ENCODE measurements at places on chromosomes 5 and 9. TPM values are rescaled to one million over a fixed set of nuclear protein-coding genes. Genes with fewer than 3 reads are reported as not detected.

The CDC20B gene
- not detected for total RNA-seq

The AJM1 gene
- total RNA-seq = 0.18 TPM

The PIP5KL1 gene
- total RNA-seq = 0.28 TPM

The PLPPR1 gene
- not detected for total RNA-seq

The TICAM2 gene
- total RNA-seq = 4.3 TPM
